Skeletal muscle cell (primary cell): ENCODE measurements at places on chromosomes 16 and 17.

DNA sequence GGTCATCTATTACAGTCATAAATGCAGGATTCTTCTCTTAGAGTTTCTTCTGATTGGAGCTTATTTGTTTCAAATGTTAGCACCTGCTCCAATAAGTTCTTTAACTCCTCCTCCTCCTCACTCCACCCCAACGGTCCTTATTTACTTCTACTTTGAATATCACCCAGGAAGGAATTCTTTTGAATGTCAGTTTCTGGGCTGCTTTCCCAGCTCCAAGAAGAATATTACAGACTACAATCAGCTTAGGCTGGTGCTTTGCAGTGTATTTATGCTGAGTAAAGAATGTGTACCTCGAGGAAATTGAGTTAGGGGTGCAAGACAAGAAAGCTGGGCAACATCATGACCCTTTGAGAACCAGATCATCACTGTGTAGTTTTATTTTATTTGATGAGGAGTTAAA is 30.8 kb downstream of the MAP3K3 start:
- no peak for DNase-seq

DNA sequence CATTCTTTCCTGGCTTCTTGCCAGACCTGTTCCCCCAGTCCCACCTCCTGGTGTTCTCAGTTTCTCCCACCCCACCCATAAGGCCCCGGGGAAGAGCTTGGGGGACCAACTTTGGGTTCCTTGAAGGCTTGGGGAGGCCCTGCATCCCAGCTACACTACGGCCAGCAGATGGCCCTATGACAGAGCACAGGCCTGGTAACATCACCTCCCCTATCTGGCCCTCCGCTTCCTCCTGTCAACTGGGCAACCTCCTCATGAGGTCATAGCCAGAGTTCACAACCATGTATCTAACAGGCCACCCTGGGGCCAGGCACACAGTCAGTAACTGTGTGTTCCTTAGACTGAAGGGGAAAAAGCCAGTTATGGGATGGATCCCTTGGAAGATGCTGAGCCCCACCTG is 31.4 kb downstream of the MYO15A start:
- DNase-seq = no peak

DNA sequence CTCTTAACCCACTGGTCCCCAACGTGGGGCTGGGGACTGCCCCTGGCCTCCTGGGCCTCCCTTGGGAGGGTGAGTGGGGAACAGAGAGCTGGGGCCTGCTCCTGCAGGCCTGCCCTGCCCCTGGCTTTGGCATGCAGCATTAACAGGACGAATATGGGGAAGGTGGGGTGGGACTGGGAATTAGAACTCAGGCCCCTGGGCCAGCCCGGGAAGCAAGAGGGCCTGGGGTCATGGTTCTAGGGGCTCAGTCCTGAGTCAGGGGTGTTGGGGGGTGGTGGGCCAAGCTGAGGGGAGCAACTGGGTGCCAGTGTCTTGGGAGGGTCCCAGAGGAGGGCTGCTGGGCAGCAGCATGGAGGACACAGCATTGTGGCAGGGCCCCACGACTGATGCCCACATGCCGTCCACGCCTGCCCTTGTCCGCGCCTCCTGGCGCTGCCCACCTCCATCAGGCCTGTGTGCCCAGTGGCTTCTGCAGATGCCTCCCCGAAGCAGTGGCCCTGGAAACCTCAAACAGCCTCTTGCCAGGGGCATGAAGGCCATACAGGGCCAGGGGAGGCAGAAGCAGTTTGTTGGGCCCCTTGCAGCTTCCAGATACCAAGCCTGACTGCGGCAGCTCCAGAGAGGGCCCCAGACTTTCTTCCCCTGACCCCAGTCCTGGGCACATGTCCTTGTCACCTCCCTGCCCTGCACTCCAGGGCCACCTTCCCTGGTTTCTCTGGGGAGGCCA is 4.8 kb downstream of the MAP2K3 start:
- DNase-seq = no peak

- no peak for DNase-seq
Observed at GRCh38 chr17:36934144-36934691, 3.1 kb upstream of the LHX1 start.

DNA sequence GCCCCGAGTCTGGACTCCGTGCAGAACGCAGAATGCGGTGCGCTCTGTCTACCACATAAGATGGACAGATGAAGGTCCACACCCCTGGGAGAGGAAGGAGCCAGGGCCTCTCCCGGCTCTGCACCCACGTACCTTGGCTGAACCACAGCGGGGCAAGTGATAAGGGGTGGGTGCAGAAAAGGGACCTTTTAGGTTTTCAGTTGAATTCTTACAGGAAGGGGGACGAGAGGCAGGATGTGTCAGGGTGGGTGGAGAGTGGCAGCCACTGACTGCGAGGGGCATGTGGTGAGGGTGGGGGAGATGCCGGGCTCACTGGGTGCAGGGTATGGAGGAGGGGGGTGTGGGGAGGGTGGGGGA is 372 bp downstream of the CD300A start:
- no peak for DNase-seq
